ENCODE measurements at places on chromosomes 13 and 19. TPM values are rescaled to one million over a fixed set of nuclear protein-coding genes. Genes with fewer than 3 reads are reported as not detected.
A peak's percentile ranks its signal among the peaks of the same experiment; 100 is the strongest.

DNA sequence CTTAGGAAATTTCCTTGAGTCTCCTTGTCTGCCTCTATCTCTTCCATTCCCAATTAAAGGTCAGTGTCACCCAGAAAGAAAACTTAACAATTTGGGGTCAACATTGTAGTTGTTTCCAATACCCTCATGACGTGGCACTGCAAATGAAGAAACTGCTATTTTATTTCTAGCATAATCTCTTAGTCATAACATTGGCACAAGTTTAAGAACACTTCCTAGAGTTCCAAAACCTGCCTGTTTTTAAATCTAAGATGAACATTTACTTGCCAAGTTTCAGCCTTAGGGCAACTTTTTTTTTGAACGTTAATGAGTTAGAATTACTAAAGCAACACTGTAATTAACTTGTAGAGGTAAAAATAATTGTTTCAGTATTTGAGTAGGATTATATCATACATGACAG, 108.0 kb downstream of the LMO7 start:
- no peak for DNase-seq

DNA sequence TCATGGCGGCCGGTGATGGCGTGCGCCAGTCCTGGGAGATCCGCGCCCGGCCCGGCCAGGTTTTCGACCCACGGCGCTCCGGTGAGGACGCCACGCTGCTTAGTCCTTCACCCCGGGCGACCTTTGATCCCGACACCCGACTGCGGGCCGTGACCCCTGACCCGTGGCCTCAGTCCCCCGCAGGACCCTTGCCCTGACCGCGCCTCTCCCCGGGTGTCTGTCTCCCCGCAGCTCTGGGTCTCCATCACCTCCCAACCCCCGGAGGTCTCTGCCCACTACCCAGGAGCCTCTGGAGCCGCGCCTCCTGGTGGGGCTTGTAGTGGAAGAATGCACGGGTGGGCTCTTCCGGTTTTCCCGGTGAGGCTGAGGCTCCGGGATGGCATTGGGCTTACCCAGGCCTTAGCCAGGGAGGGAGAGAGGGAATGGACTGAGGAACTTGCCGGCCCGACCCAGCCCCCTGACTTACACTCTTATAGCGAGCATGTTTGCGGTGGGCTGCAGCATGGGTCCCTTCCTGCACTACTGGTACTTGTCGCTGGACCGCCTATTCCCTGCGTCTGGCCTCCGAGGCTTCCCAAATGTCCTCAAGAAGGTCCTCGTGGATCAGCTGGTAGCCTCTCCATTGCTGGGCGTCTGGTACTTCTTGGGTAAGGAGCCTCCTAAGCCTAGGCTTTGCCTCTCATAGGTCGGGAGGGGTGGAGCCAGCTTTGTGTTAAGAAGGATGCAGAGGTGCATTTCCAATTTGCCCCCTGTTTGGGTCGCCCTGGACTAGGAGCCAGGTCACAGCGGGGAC, 566 bp downstream of the MPV17L2 start:
- no peak for DNase-seq

GRCh38 chr13:97214921-97215320, 7.2 kb upstream of the MBNL2 start:
- DNase-seq = no peak

DNA sequence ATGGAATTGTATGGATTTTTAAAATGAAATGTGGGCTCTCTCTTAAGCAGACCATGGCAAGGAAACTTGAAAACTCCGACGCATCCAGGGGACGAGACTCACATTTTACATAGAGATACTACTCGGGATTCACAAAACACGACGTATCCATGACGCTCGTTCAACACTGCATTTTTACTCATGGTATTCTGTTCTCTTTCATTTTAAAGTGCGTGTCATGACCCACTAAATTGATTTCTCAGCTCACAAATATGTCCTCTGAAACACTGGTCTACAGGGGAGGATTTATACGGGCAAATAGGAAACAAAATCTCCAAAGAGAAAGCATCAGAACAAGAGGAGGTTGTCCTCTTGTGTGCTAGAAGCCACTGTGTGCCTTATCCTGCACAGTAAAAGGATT, 523.5 kb downstream of the MYO16 start:
- no peak for DNase-seq

DNA sequence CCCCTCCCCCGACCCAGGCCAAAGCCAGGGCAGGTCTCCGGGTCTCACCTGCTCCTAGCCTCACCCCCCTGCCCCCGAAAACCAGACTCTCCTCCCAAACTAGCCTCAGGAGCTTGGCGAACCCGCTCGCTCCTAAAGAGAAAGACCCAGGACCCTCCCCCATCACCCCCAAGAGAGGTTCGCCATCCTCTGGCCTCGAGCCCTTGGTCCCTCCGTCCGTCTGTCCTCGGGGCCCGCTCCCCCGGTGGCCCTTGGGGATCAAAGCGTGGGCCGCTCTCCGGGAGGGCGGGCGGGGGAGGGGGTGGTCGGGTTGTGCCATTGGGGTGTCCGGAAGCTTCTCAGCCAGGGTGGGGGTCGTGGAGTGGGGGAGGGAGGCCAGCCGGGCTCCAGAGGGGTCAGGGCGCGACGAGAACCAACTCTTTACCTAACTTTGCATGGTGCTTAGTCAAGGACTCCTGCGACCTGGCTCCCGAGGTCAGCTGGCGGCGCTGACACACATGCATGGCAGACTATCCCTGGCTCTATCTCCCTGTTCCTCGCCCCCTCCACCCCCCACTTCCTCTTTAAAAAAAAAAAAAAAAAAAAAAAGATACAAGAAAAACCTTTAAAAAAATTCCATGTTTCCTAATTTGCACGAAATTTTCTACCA, 15.6 kb downstream of the SMIM24 start:
- no peak for DNase-seq

GRCh38 chr19:35409191-35409590, 38.3 kb downstream of the GPR42 start:
- no peak for DNase-seq

DNA sequence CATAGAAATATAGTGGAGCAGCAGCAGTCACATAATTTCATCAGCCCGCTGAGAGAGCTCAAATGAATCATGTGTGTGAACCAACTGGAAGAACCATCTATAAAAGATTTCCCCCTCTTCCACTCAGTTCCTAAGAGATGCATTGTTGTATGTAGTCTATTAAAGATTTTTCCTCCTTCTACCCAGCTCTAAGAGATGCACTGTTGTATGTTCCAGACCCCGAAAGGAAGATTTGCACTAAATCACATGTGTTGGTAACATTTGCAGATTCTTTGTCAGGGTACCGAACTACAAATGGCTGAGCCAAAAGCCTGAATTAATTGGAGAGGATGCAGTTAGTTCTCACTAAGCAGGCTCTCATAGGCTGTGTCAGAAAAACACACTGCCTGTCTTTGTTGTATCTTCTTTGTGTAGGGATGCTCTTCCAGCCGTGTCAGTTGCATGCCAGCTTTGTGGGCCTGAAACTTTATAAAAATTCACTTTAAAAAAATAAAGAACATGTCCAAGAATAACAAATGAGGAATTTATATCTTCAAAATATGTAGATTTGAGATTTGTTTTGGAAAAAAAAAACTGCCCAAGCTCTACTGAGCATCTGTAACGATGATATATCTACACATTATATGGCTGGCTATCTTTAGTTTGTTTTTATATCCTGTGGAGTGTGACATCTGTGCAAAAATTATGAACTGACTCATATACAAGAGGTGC, 223.1 kb downstream of the MZT1 start:
- no peak for DNase-seq

- no peak for DNase-seq
Measured at GRCh38 chr19:5445561-5446055, 9.6 kb upstream of the ZNRF4 start.

- DNase-seq = peak; percentile 63
Measured at GRCh38 chr19:12840091-12841079, 2.1 kb downstream of the MAST1 start.

- DNase-seq = no peak
Measured at GRCh38 chr19:45061965-45062364, 14.3 kb downstream of the ZNF296 start.

GRCh38 chr13:104571161-104571892, 1505.1 kb upstream of the SLC10A2 start:
- DNase-seq = peak; percentile 82

DNA sequence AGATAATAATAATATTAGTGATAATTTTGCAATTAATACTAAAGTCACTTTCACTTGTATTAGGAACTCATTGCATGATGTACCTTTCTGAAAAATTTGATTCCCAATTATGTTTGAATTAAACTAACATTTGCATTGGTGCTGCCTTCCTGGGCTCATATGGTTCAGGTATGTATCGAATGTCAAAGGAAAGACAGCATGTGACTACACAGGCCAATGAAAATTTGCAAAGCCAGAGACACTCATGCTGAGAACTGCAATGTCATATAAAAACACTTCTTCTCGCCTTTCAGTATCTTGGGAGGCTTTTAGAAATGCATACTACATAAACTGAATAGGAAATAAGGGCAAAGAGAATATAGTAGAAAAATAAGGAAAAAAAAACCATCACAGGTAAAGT, 44.3 kb downstream of the RAP2A start:
- DNase-seq = no peak

DNA sequence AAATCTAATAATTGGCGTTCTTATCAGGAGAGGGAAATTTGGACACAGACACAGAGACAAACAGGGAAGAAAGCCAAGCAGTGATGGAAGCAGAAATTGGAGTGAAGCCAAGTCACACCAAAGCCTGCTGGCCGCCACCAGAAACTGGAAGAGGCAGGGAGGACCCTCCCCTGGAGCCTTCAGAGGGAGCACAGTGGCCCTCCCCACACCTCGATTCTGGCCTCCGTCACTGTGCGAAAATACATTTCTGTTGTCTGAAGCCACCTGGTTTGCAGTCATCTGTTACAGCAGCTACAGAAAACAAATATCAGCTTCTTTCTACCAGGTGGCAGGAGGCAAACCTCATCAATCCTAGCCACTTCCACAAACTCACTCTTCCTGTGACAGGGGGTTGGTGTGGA, 8.3 kb upstream of the TLE6 start:
- no peak for DNase-seq

DNA sequence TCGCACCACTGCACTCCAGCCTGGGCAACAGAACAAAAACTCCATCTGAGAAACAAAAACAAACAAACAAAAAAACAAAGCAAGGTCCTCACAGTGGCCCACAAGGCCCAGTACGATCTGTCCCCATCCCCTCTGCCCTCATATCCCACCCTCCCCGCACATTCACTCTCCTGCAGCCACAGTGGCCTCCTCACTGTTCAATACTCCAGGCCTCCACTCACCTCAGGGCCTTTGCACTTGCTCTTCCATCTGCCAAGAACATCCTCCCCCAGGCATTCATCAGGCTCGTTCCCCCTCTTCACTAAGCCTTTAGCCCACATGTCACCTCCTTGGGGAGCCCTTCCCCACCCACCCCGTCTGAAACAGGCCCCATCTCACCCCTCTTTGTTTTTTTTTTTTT, 4.6 kb downstream of the TMEM143 start:
- DNase-seq = no peak

GRCh38 chr13:21076253-21076652, 14.9 kb upstream of the LATS2 start:
- DNase-seq = no peak

DNA sequence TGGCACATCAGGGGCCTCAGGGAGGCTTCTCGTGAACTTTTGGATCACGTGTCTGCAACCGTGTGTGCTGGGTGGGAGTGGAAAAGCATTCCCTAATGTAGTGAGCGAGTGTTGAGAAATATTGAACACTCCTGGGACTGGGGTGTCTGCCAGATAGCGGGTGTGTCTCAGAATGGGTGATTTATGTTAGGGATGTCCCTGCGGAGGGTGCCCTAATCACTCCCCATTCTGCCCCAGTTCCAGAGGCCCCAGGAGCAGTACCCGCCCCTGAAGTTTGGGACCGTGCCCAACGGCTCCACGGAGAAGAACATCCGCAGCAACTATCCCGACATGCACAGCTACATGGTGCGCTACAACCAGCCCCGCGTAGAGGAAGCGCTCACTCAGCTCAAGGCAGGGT, 24.2 kb upstream of the GRWD1 start:
- DNase-seq = no peak

- DNase-seq = no peak
Measured at GRCh38 chr13:44340508-44340907, 33.1 kb upstream of the SERP2 start.

GRCh38 chr13:51843529-51843928, 1.4 kb downstream of the TMEM272 start:
- no peak for DNase-seq

DNA sequence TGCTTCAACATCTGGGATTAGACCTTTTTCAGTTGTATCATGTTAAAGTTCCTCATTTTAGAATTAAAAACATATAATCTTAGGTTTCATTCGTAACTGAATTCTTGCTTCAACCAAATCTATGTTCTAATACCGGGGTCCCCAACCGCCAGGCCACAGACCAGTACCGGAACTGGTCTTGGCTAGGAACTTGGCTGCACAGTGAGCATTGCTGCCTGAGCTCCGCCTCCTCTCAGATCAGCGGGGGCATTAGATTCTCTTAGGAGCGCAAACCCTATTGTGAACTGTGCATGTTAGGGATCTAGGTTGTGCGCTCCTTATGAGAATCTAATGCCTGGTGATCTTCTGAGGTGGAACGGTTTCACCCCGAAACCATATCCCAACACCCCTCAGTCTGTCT, 19.2 kb downstream of the ITM2B start:
- no peak for DNase-seq

- DNase-seq = no peak
Measured at GRCh38 chr13:29994911-29995595, 144.6 kb upstream of the UBL3 start.

GRCh38 chr19:47231215-47232054, 436 bp upstream of the BBC3 start:
- DNase-seq = peak; percentile 90

- peak; percentile 40 for DNase-seq
Measured at GRCh38 chr19:2719920-2720776, 1.0 kb downstream of the DIRAS1 start.

DNA sequence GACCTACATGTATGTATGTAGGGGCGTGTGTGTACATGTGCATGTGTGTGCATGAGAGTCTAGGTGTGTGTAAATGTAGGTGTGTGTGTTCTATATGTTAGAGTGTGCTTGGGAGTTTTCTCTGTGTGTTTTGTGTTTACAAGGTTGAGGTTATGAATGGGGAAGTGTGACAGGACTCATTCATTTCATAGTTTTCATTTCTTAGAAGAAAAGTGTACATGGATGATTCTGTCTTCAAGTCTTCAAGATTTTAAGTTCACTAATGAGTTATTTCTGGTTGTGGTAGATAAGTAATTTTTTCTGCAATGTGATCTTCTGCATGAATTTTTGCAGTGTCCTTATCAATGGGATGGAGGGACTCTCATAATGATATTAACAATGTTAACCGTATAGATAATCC, 118.2 kb upstream of the SLC10A2 start:
- no peak for DNase-seq

GRCh38 chr13:94305934-94306333, 173.5 kb downstream of the DCT start:
- peak; percentile 18 for DNase-seq

- DNase-seq = no peak
Measured at GRCh38 chr19:29615891-29616425, 9.9 kb downstream of the POP4 start.

GRCh38 chr13:48403151-48403631, 9.7 kb downstream of the LPAR6 start:
- DNase-seq = peak; percentile 18

Gene KLK15
- not detected for total RNA-seq

Gene MAP2K2
- total RNA-seq = 115 TPM

Gene NLRP11
- not detected for total RNA-seq

Gene SULT2A1
- total RNA-seq = not detected

Gene MTIF3
- 31.7 TPM for total RNA-seq

Gene ADGRE1
- not detected for total RNA-seq

Gene RDH13
- 7.5 TPM for total RNA-seq

Gene VAV1
- total RNA-seq = not detected

Gene C19orf85
- not detected for total RNA-seq

Gene EPN1
- total RNA-seq = 19.0 TPM

Gene CABP5
- not detected for total RNA-seq
